ENCODE measurements at places on chromosomes 3 and 15.

GRCh38 chr3:56836276-56837163 is 34.8 kb upstream of the ARHGEF3 start:
- DNase-seq: no peak

- no peak for DNase-seq
Observed at GRCh38 chr3:89180334-89180733, 72.9 kb downstream of the EPHA3 start.

- no peak for DNase-seq
Observed at GRCh38 chr15:93719921-93720351, 511.4 kb upstream of the MCTP2 start.

GRCh38 chr3:40186508-40186907 is 123.0 kb upstream of the EIF1B start:
- DNase-seq: no peak

DNA sequence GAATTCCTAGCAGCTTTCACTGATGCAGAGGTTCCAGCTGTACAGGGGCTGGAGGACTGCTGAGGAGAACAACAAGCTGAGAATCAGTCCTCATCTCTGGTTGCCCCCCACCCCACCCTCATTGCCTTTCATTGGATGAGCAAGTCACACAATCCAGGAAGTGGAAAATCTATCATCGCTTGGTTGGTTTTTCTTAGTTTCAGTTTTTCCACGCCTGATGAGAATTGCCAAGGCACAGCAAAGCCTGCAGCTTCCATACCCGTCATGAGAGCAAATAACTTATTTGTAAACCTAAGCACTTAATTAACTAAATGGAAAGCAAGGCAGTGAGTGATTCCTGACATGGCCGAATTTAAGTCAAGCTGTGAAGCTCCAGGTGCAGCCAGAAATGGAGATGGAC is 21.4 kb upstream of the LIPC start:
- peak; percentile 40 for DNase-seq

DNA sequence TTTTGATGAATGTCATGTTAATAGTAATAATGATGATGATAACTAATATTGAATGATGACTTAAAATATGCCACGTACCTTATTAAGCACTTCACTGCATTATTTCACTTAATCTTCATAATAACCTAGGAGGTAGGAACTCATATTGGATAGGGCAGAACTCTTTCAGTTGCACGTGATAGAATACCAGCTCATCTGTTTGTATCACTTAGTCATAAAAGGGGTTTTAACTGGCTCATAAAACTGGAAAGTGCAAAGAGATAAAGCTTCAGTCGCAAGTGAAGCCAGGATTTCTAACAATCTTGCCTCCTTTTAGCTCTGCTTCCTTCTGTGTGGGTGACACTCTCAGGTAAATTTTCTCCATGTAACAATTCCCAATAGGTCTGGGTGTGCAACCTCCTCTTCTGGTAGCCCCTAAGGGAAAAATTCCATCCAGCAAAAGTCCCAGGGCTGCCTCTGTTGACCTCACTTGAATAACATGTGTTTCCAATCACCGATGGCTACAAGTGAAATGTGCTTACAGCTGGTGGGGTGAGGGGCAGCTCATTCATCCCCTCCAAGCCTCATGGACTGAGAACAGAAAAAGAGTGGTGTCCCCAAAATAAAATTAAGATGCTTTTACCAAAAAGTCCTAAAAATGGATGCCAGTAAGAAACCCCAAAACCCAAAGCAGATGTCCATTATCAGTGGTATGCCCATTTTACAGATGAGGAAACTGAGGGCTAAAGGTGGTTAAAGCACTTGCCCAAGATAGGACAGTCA is 9.3 kb downstream of the GXYLT2 start:
- DNase-seq: no peak

DNA sequence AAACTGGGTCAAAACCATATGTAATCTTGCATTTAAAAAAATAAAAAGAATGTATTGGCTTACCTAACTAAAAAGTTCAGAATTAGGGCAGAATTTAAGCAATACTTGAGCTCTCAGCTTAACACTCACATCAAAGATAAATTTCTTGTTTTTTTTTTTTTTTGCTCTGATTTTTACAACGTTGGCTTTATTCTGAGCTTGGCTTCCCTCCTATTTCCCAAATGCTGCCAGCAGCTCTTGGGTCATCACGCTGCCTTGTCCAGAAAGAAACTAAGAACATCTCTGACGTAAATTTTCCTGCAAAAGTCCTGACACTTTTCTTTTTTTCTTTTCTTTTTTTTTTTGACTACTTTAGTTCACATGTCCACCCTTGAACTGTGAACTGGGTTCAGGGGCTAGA is 150.6 kb upstream of the TGFBR2 start:
- no peak for DNase-seq
